ENCODE measurements at places on chromosomes 6 and 20.
A peak's percentile ranks its signal among the peaks of the same experiment; 100 is the strongest.

- DNase-seq, result no peak
Measured at GRCh38 chr20:20022498-20022897, 5.3 kb downstream of the NAA20 start.

DNA sequence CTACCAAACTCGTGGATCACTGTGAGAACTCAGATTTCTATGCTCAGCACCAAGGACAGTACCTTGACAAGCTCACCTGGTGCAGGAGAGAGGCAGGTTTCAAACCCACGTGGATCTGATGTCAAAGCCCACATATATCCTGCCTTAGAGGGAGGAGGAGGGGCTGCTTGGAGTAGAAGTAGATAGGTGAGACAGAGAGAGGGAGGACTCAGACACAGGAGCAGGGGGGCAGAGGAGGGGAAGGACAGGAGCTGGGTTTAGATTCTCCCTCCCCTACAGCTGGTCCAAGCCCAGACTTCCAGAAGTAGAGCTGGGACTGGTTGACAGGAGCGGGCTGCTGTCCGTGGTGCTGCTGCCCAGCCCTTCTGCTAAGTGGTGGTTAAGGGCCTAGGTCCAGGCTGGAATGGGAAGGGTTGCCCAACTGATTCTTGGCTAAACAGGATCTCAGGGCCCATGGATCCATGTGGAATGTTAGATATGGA lies 77.5 kb downstream of the CDH22 start:
- DNase-seq, result no peak

DNA sequence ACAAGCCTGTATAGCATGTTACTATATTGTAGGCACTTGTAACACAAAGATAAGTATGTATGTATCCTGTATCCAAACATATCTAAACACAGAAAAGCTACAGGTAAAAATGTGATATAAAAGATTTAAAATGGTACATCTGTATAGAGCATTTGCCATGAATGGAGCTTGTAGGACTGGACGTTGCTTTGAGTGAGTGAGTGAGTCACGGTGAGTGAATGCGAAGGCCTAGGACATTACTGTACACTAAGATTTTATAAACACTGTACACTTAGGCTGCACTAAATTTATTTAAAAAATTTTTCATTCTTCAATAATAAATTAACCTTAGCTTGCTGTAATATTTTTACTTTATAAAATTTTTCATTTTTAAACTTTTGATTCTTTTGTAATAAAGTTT lies 136.9 kb downstream of the NKAIN2 start:
- DNase-seq, result no peak

DNA sequence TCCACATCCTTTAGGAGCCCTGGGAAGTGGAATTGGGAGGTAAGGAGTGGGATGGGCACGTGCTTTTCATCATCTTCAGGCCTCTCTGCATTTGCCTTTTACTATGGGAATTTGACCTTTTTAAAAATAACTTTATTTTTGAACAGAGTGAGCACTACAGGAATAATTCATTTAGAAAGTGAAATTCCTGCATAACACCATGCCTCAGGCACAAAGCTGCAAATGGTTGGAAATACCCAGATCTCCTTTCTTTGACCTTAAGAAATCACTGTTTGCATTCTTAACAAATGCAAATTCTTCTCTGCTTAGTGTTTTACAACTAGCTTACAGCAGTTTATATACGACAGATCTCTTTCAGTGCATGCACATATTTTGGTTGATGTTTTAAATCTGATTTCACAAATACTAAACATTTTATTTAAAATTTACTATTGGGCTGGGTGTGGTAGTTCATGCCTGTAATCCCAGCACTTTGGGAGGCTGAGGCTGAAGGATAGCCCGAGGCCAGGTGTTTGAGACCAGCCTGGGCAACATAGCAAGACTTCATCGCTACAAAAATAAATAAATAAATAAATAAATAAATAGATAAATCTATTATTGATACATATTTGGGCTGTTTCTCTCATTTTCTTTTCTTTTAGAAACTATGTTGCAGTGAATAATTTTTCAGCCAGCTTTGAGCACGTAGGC lies 24.5 kb downstream of the CST8 start:
- no peak for DNase-seq

DNA sequence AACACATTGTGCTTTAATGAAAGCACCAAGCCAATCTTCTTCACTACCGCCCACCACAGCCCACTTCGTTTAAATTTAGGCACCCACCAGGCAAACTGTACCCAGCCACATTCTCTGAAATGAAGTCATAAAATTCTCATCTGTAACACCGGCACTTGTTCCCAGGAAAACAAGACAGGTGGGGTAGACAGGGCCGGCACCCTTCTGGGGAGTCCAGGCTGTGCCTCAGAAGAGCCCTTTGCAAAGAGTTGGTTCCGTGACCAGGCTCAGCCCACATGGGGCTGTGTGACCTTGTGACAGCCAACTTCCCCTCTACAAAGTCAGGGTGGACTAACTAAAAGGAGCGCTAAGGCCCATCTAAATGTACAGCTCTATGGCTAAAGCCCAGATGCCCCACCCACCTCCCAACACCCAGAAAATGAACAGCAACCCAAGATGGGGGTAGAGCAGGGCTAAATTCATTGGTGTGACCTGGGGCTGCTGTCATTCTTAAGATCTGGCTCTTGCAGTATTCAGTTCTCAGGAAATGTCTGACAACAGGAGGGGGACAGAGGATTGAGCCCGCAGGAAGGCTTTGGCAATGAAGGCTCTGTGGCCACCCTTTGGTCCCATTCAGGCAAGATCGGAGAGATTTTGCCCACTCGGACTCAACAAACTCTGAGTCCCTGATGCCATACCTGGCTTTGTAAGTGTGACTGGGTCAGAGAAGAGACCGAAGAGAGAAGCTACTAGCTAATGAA lies 56.7 kb downstream of the TRERF1 start:
- DNase-seq, result no peak

DNA sequence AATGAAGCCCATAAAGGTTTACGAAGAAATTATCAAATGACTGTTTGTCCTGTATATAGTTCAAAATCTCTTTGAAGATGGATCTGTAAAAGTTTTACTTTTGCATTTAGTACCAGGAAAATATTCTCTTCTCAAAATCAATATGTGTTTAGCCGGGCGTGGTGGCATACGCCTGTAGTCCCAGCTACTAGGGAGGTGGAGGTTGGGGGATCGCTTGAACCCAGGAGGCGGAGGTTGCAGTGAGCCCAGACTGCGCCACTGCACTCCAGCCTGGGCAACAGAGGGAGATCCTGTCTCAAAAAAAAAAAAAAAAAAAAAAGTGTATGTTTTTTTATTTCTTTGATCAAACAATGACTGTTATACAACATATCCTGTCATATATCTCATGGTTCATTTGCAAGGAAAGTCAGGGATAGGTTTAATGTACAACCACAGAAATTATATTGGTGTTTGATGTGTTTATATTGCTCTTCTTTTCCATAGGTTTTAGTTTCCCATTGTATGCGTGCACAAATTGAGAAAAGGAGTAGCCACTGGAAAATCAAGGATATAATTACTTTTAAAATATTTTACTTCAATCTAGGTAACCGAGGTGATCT lies 40.1 kb downstream of the SOX4 start:
- DNase-seq, result no peak

GRCh38 chr6:131682442-131682841 lies 18.8 kb downstream of the OR2A4 start:
- no peak for DNase-seq

GRCh38 chr6:27814665-27815424 lies 97.4 kb downstream of the OR2B2 start:
- DNase-seq, result peak; percentile 84

- no peak for DNase-seq
Measured at GRCh38 chr6:84867521-84867920, 103.1 kb upstream of the TBX18 start.

GRCh38 chr6:37713529-37714119 lies 15.9 kb upstream of the MDGA1 start:
- DNase-seq, result no peak

GRCh38 chr6:114203460-114203859 lies 139.4 kb downstream of the HS3ST5 start:
- DNase-seq, result no peak

GRCh38 chr6:55636406-55637102 lies 57.6 kb upstream of the HMGCLL1 start:
- no peak for DNase-seq

DNA sequence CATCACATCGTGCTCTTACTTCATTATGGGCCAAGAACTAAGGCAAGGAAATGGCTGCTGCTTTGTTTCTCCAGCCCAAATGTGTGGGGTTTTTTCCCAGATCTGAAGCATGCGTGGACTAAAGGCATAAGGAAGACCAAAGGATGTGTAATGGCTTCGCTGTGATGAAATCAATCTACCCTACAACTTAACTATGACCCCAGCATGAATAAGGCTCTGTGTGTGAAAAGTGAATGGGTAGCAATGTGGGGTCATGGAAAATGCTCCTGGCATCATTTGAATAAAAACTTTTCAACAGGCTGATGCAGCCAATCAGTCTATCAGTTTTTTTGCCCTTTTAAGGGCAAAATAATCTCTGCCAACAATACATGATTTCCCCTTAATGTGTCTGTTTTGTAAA lies 50.3 kb upstream of the ISM1 start:
- DNase-seq, result no peak

DNA sequence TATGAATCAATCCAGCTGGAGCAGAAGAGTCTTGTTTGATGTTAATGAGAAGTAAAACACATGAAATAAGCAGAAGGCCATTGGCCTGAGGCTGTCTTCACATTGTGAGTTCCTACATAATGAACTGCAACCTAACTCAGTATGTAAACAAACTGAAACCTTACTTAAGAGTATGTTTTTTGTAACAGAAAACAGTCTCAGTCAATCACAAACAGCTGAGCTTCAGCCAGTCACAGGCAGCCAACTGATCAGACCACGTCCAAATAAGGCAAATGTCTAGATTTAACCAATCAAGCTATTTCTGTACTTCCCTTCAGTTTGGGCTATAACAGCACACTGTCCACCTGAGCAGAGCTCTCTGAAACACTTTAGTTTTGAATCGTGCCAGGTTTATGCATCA lies 234.7 kb downstream of the TRDN start:
- DNase-seq, result no peak

DNA sequence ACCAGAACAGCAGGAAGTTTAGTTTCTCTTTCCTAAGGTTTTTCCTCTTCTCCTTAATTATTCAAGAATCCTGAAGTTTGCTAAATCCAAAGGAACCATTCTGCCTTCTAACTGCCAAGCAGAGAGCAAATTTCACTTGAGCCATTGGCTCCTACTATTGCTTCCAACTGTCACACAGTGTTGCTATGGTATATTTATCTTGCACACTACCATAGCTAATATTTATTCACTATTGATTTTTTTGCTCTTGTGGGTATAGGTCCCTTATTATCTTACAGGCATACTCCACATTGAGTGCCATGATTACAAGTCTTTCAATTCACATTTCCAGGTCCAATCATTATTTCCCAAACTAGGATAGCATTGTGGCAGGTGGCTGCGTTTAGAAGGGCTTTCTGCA lies 266.7 kb upstream of the FLRT3 start:
- DNase-seq, result no peak

DNA sequence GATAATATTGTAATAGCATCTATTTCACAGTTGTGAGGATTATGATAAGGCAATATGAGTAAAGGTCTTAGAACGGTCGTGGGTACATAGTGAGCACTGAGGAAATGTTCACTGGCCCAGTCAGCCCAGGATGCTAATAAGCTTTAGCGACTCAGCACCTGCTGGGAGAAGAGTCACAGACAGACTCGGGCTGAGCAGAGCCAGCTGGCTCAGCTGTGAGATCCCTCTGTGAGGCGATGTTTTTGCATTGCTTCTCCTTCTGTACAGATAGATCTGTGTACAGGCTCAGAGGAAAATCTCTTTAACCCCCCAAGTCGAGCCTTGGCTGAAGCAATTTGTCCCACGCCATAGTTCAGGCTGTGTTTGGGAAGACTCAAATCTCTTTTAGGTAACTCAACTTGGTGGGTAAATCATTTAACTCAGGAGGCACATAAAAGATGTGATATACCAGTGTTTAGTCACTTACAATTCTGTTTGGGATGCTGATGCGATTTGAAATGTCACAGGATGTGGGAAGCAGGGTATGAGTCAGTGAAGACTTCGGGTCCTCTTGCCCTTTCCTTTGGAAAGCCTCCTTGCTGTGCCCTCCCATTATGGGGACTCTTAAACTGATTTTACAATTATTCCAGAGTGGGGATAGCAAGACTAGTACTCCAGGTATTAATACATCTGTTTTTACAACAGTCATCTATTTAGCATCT lies 53.1 kb downstream of the PHACTR1 start:
- DNase-seq, result no peak

DNA sequence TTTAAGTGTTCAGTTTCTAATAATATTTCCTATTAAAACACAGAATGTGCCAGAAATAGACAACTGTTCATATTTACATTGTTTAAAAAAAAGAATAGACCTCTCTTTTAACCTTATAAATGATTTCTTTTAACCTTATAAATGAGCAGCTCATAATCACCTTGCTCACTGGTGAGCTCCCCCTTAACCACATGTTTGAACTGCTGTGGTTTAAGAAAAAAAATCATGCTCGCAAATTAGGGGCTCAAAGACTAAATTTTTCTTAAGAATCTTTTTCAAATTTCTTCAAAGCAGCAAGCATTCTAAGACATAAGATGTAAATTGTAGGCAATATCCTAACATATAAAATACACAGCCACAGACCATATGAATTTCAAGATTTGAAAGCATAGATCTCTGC lies 32.8 kb downstream of the FAM8A1 start:
- no peak for DNase-seq

GRCh38 chr6:132725471-132725870 lies 11.6 kb upstream of the VNN1 start:
- DNase-seq, result no peak

- no peak for DNase-seq
Measured at GRCh38 chr6:76697585-76697984, 625.1 kb upstream of the IMPG1 start.

GRCh38 chr20:47373206-47373733 lies 16.8 kb upstream of the ZMYND8 start:
- no peak for DNase-seq

DNA sequence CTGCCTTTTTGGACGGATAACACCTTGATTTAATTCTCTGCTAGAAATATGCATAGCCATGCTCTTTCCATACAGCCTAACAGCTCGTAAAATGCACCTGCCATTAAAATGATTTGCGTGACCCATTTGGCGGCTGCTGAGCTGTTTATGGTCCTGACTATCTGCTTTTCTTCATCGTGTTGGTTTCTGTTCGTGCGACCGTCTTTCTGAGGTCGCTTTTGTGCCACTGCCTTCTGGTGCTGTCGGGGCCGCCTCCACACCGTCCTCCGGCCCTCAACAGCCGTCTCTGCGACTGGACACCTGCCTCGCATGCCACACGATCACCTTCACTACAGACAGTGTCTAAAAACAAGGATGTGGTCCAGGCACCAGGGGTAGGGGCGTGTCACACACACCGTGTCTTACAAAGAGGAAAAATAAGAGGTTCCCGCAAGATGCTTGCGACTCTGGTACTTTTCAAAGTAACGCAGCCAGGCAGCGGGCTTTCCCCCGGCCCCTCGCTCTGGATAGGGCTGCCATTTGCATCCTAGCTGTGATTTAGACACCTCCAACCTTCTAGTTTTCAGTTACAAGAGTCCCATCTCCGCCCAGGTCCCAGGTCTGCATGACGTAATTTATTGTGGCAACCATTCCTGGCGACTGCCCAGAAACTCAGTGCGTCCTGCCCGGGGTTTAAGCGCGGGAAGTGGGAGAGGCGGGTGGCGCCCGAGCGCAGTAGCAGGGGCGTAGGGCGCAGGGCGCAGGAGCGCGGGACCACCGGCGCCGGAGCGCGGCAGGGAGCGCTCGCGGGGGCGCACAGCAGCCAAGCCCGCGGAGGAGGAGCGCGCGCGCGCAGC lies at the start of gene STMND1:
Gene STMND1 (plus strand): TSS at position 629 of the 836 bp plus-strand sequence. CDS start 208 bp downstream, outside the sequence.
- peak; percentile 67 for DNase-seq

All from left forelimb (tissue), 1 donor.